T1000 (cell line): ENCODE measurements at places on chromosomes 11 and 22.
A peak's percentile ranks its signal among the peaks of the same experiment; 100 is the strongest.

- DNase-seq, result no peak
These were observed 48.9 kb downstream of the PHF21A start for GRCh38 chr11:46072172-46072964.

DNA sequence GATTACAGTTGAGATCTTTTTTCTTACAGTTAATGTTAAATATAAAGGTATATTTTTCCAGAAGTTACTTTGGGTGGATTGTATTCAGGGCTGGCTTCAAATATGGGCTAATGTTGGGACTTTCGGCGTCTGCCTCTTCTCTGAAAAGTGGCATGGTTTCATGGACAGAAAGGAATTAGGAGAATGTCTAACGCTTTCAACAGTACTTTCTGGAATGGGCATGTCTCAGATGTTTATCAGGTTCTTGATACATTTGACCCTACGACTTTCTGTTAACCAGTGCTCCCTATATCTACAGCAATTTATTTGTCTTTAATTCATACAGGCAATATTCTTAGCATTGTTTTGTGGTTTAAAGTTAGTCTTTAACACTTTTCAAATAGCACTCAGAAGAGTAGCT is 33.7 kb downstream of the ZC3H12C start:
- DNase-seq, result no peak

DNA sequence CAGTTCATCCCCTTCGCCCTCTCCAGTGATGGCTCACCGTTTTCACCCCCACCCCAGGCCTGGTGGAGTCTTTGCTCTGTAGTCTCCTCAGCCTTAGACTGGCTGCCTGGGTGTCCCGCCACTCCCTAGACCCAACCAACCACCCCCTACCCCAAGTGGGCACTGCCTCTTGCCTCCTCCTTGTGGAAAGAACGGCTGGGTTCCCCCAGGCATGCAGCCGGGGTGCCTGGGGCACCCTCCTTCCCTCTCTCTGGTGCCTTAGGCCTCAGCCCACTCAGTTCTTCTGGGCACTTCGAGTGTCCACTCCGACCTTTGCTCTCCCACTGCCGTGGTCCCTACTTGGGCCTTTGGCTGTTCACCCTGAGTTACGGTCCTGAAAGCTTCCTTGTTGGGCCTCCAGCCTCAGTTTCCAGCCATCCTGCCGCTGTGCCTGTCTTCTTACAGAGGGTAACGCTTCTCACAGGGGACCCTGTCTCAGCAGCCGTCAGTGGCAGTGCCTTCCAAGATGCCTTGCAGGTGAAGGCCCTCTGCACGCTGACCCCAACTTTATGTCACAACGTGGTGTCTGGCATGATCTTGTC is 3.1 kb downstream of the GRIK4 start:
- no peak for DNase-seq

DNA sequence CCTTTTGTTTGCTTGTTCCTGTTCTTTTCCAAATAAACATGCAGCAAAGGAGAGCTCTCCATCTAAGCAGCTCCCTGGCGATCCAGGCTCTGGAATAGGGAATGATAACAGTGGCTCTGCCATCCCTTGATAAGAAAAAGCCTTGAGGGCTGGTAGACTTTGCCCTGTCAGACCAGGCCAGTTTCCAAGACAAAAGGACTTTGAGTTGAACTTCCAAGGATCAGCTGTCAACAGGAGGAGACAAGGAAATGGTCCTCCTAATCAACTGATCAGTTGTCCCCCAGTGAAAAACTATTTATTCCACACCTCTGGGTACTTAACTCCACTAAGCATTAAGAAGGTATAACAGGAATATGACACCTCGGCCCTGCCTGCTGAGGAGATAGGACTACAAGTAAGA is 127.8 kb downstream of the PARVA start:
- DNase-seq, result no peak

DNA sequence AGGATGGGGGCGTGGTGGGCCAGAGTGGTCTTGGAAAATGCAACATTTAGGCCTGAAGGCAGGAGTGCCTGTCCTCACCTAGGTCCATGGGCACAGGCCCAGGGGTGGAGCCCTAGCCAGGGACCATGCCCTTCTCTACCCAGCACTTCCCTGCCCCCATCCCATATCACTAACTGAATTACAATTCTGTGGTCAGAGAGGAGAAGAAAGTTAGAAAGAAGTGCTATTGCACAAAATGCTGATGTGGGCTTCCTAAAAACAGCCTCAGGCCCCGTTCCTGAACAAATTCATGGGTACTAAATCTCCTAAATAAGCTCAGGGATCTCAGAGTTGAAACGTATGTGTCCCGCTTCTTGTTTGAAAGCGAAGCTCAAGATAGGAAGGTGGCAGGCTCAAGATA is 3.5 kb upstream of the ASRGL1 start:
- DNase-seq, result no peak

GRCh38 chr11:66408488-66409214 is 12.2 kb upstream of the NPAS4 start:
- DNase-seq, result peak; percentile 82

DNA sequence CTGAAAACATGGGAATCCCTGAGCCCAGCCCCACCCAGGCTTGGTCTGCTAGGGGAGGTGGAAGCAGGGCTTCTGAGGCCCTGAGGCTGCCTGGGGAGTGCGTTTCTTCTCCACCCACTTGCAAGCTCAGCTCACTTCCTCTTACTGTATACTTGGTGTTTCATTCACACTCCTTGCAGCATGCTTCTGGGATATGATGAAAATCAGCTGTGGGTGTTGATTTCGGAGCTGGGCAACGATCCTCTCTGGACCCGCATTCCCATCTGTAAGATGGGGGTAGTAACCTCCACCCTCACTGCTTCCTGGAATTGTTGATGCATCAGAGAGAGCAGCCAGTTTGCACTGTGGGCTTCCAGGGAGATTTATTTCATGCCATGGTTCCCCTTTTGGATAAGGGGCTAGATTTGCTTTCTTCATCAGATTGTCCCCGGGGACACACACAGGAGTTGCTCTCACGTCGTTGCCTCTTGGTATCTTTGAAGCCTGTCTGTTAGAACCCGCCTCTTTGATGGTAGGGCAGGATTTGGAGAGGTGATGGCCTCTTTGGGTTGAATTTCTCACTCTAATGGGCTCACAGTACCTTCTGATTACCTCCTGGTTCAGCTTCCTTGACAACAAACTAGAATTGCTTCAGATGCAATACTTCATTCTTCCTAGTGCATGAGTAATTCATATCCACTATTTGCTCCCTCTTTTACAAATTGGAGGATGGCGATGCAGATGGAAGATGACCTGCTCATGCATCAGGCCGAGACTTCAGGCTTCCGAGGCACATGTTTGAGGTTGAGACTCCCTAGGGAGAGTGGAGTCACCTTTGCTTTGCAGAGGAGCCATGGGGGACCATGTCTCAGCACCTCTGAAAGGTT is 40.4 kb downstream of the BCR start:
- DNase-seq, result no peak

- peak; percentile 72 for DNase-seq
These were observed 5.9 kb downstream of the CENPM start for GRCh38 chr22:41940832-41941765.

DNA sequence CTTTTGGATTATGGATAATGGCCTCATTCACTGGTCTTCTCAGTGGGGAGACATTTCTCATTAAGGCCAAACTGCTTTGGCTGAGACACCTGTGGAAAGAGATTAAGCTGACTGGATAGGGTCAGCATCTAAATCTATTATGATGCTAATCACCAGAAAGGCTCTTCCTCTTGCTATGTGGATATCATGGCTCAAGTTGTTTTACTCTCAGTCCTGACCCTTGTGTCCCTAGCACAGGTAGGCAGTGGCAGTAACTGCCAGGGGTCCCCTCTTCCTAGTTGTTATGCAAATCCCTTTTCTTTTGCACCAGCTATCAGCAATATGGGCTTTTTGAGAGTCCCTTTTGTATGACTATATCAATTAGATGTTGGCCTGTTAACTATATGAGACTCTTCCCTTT is 335.7 kb upstream of the PLET1 start:
- no peak for DNase-seq

- peak; percentile 78 for DNase-seq
These were observed at the start of gene UFD1 for GRCh38 chr22:19478901-19479354. Gene UFD1 (minus strand): TSS chr22:19479193. CDS start chr22:19479085, 108 bp downstream.

- DNase-seq, result no peak
These were observed 209.8 kb downstream of the TBC1D22A start for GRCh38 chr22:46972256-46972655.

DNA sequence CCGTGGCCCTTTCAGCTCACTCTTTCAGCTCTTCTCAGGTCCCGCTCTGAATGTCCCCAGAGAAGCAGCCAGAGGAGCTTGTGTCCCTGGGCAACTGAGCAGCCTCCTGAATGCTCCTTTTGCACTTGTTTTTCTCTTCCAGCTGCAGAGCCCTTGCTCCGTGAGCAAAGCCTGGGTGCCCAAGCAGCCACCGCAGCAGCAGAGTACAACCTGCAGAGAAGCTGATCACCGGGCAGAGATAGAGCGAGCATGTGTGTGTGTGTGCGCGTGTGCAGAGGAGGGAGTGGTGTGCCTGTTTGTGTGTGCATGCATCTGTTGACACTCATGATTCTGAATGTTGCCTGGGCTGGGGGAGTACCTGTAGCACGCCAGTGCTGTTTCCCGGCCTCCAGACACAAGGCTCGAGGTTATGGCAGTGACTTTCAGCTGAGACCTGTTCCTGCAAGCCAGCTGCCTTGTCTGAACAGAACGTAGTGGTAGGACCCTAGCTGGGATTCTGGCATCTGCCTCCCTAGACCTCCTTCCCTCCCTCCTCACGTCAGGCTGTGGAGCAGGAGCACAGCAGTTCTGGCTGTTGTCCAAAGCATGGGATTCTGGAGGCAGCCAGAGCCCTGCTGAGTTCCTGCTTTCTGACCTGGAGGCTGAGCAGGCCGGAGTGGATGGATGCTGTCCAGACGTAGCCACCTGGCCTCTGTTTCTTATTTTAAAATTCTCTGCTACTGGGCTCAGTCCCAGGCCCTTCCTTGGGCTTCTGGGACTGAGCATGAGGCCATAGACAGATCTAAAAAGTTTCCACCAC is 4.5 kb upstream of the MAPK8IP1 start:
- no peak for DNase-seq

DNA sequence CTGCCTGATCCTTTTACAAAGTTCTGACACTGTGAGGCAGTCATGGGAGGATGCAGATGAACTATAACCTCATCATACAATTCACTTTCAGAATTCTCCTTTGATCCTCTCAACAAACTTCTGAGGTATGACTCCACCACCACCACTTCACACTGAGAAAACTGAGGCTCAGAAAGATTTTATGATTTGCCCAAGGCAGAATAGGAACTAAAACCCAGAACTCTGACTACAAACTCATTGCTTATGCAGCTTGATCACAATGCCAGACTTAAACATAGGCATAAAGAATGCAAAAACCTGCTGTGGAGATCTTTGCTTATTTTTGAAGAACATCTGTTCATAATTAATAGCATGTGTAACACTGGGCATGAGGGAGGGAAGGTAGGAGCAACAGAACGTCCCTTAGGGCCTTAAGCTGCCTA is 20.4 kb downstream of the FAM168A start:
- no peak for DNase-seq

- DNase-seq, result no peak
These were observed 427.5 kb upstream of the CCDC90B start for GRCh38 chr11:83713708-83714107.

DNA sequence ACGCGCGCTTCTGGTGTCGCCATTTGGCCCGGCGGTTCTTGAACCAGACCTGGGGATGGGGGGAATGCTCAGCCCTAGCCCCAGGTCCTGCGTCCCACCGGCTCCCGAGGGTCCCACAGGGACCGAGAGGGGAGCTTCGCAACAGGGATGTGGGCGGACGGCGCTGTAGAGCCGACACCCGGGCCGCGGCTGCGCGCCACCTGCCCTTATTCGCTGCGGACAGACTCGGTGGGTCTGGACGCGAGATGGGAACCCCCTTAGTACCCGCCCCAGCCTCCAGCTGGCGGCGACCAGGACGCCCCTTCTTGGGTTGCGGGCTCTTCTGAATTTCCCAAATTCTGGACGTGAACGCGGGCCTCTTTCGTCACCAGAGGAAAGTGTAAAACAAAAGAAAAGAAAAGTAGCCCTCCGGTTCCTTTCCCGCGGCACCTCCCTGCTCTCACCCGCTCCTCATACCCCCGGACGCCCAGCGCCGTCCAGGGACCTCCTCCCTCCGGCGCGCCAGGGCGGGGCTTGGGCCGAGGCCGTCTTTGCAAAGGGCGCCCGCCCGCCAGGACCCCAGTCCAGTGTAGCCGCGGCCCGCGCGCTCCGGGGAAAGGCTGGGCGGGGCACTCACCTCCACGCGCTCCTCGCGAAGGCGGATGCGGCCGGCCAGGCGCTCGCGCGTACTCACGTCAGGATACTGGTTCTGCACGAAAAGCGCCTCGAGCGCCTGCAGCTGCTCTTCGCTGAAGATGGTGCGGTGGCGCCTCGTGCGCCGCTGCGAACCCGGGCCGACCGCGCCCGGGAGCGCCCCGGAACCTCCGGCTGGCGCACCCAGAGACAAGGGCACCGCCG is 827 bp downstream of the GSC2 start:
- DNase-seq, result no peak
